Mesenteric fat pad (tissue), 1 donor: ENCODE measurements at places on chromosomes 5 and 9. TPM values are rescaled to one million over a fixed set of nuclear protein-coding genes. Genes with fewer than 3 reads are reported as not detected.

The CD274 gene
- total RNA-seq, result 1.0 TPM

DNA sequence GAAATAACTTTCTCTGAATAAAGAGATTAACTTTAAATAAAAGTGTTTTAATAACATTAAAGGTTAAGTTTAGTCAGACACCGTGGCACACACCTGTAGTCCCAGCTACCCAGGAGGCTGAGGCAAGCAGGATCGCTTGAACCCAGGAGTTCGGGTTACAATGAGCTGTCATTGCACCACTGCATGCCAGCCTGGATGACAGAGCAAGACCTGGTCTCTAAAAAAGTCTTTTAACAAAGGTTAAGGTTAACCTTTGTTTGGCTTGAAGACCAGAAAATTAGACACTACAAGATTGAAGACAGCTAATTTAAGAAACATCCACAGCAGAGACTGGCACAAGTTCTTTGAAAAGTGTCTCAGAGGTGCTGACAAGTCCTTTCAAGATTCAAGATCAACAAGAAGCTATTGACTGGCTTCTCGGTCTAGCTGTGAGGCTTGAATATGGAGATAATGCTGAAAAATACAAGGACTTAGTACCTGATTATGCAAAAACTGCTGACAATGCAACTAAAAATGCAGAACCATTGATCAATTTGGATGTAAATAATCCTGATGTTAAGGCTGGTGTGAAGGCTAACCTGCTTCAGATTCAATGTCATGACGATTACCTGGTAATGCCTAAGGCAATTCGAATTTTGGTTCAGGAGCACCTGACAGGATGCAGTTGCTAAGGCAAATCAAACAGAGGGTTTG is 48.8 kb downstream of the FAM81B start:
- DNase-seq, result no peak

The LCN10 gene
- total RNA-seq, result 9.2 TPM

- DNase-seq, result no peak
These were observed 535.8 kb downstream of the SPATA31D1 start for GRCh38 chr9:82524407-82524806.

The ZNG1C gene
- total RNA-seq, result 18.5 TPM

- DNase-seq, result no peak
These were observed 45.9 kb downstream of the TEK start for GRCh38 chr9:27154908-27155307.

- DNase-seq, result no peak
These were observed 33.3 kb upstream of the RNF38 start for GRCh38 chr9:36433386-36433785.

GRCh38 chr5:38022631-38023030 is 182.8 kb upstream of the GDNF start:
- no peak for DNase-seq

GRCh38 chr9:130608554-130609134 is 29.3 kb downstream of the FUBP3 start:
- no peak for DNase-seq

The CDH18 gene
- not detected for total RNA-seq

The SH3RF2 gene
- total RNA-seq, result 1.6 TPM

GRCh38 chr9:28207657-28208056 is 634.4 kb upstream of the C9orf72 start:
- no peak for DNase-seq

GRCh38 chr9:124502711-124503702 is 4.2 kb downstream of the NR5A1 start:
- DNase-seq, result no peak
